Stimulated activated CD4-positive, alpha-beta T cell treated with anti-CD3 and anti-CD28 coated beads, Interleukin-2, amount 100 ng/mL, for 48 hours (primary cell): ENCODE measurements at places on chromosomes 13 and 19.

- DNase-seq = no peak
These were observed 2.1 kb downstream of the ERFL start for GRCh38 chr19:41926028-41926762.

- no peak for DNase-seq
These were observed 1.4 kb upstream of the CERS1 start for GRCh38 chr19:18897094-18898029.

- DNase-seq = no peak
These were observed 121.4 kb downstream of the NUFIP1 start for GRCh38 chr13:44867825-44868224.

DNA sequence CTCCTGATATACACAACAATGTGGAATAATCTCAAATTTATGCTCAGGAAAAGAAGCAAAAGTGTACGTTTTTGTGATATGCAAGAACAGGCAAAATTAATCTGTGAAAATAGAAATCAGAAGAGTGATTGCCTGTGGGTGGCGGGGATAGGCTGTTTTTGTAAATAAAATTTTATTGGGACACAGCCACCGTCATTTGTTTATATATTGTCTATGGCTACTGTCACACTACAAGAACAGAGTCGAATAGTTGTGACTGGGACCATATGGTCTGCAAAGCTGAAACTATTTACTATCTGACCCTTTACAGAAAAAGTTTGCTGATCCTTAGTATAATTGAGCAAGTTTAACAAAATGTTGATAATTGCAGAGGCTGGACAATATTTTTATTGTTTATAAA is 269.5 kb upstream of the HTR2A start:
- DNase-seq = no peak
